ENCODE measurements at places on chromosomes 13 and 19. TPM values are rescaled to one million over a fixed set of nuclear protein-coding genes. Genes with fewer than 3 reads are reported as not detected.

Gene CNMD
- total RNA-seq, result not detected

Gene CD177
- not detected for total RNA-seq

Gene CKM
- total RNA-seq, result not detected

Gene IGFLR1
- 13.3 TPM for total RNA-seq

Gene FBXO17
- 64.1 TPM for total RNA-seq

Gene ZNF93
- not detected for total RNA-seq
